ENCODE measurements at places on chromosomes 1 and 21. TPM values are rescaled to one million over a fixed set of nuclear protein-coding genes. Genes with fewer than 3 reads are reported as not detected.

The CPTP gene
- total RNA-seq = 25.0 TPM

The RIMS3 gene
- 2.0 TPM for total RNA-seq

- H3K4me3 ChIP-seq = no peak overlapping the region
- no peaks in the 10 kb centered on the region for H3K27me3 ChIP-seq
- peak overlapping the region; percentile 20 for H3K27ac ChIP-seq
- no peak for DNase-seq
Observed at GRCh38 chr21:29022166-29022565, 2.3 kb upstream of the USP16 start.

The LORICRIN gene
- total RNA-seq = not detected

DNA sequence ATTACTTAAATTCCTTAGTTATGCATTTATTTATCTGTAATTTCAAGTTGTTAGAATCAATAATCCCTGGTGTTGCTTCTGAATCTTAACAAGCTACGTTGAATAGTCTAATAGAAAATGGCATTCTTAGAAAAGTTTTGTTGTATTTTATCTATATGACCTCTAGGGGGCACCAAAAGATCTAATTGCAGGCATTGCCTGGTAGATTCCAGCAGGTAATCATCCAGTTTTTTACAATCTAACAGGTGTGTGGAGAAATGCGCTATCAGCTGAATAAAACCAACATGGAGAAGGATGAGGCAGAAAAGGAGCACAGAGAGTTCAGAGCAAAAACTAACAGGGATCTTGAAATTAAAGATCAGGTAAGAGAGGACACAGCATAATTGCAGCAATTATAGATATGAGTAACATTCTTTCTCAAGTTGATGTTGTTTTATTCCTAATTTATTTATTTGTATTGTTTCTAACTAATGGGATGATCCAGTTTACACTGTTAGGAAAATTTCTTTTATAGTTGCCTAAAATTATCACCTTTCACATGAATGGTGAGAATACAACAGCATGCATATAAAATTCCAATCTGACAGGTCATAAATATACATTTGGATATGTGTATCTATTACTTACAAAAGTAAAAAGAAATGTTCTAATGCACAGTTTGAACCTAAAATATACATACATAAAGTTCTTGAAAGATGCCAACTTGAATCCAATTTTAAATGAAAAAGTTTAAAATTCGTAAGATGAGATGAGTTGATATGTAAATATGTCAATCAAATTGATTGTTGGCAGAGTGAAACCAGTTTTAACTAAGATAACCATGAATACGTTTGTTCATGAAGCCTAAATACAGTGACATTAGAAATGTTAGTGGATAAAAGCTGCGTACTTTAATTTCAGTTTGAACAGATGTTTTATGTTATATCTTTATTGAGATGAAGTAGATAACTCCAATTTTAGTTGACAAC lies 88.4 kb downstream of the SDCCAG8 start:
- no peaks in the 10 kb centered on the region for H3K27me3 ChIP-seq
- H3K27ac ChIP-seq = no peak overlapping the region
- no peaks in the 10 kb centered on the region for H3K36me3 ChIP-seq
- H3K4me1 ChIP-seq = no peaks in the 10 kb centered on the region

The LCE1C gene
- total RNA-seq = not detected

- H3K27me3 ChIP-seq = no peaks in the 10 kb centered on the region
- H3K4me3 ChIP-seq = no peak overlapping the region
- no peaks in the 10 kb centered on the region for H3K4me1 ChIP-seq
- H3K27ac ChIP-seq = no peak overlapping the region
- peaks cover 14% of the 10 kb centered on the region for H3K36me3 ChIP-seq
- no peak for DNase-seq
Observed at GRCh38 chr1:246617156-246617555, 50.9 kb downstream of the CNST start.

DNA sequence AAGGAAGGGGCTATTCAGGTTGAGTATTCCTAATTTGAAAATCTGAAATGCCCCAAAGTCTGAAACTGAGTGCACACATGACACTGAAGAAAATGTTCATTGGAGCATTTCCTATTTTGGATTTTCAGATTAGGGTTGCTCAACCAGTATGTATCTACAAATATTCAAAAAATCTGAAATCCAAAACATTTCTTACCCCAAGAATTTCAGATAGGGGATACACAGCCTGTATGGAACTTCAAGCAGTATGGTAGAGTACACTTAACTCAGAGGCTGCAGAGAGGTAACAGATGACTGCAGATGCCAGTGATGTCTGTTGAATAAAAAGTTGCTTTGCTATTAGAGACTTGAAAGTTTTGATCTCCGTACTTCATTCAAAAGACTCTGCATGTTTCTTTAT lies 19.0 kb downstream of the YTHDF2 start:
- no peak for DNase-seq
- no peak overlapping the region for H3K27ac ChIP-seq
- no peaks in the 10 kb centered on the region for H3K27me3 ChIP-seq
- peaks cover 75% of the 10 kb centered on the region for H3K4me1 ChIP-seq
- H3K4me3 ChIP-seq = no peak overlapping the region
- H3K36me3 ChIP-seq = no peaks in the 10 kb centered on the region

- no peak for DNase-seq
- no peak overlapping the region for H3K27ac ChIP-seq
- H3K36me3 ChIP-seq = no peaks in the 10 kb centered on the region
- no peaks in the 10 kb centered on the region for H3K4me1 ChIP-seq
Observed at GRCh38 chr1:54506594-54506993, 41.4 kb upstream of the ACOT11 start.

DNA sequence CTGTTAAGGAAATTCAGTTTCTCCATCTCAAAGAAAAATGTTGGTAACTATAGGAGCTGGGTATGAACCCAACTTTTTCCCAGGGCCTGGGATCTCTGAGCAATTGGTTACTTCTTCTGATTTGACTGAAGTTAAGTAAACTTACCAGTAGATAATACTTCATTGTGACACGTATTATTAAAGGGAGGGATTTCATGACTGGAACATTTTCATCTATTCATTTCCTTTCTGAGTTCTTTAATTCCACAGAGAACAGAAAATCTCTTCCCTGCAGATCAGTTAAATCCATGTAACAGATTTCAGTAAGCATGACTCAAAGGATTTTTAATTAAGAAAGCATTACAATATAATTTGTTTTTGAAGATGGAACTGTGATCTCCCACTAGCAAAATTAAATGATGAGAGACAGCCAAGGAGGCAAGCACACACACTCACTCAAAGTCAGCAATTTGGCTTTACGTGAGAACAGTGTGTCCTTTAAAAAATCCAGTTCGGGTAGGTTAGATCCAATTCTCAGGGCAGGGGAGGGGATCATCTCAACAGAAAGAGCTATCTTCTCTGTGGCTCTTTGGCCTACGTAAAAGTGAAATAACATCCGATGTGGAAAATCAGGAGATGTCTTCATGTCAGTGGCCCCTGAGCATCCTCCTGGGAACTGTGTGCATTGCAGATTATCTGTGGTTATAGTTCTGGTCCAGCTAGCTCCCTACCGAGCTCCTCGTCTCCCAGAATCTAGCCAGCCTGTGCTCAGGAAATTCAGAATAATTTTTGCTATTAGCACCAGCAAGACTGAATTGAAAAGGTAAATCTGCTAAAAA lies 10.8 kb upstream of the MYOC start:
- no peak overlapping the region for H3K27ac ChIP-seq
- no peak overlapping the region for H3K4me3 ChIP-seq
- H3K27me3 ChIP-seq = no peaks in the 10 kb centered on the region
- no peaks in the 10 kb centered on the region for H3K36me3 ChIP-seq
- DNase-seq = no peak
- no peaks in the 10 kb centered on the region for H3K4me1 ChIP-seq

The LEPR gene
- 1.7 TPM for total RNA-seq

The ZBED6 gene
- 26.5 TPM for total RNA-seq

DNA sequence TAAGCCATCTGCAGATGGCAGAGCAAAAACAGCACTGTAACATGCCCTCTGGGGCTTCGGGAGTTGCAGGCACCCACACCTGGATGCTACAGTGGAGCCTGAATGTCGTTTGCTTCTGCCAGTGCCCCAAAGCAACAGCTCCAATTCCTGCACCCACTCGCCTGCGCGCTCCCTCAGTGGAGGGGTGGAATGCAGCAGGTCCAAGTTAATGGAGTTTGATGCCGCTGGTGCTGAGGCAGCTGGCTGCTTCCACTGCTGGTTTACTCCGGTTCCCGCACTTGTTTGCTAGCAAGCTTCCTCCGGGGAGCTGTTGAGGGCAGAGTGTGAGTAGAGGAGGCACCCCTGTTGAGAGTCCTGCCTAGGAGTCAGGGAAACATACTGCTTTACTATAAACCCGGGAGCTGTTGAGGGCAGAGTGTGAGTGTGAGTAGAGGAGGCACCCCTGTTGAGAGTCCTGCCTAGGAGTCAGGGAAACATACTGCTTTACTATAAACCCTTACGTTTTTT lies 584.0 kb upstream of the TMPRSS15 start:
- DNase-seq = no peak
- H3K27me3 ChIP-seq = no peaks in the 10 kb centered on the region
- H3K4me3 ChIP-seq = no peak overlapping the region
- H3K4me1 ChIP-seq = no peaks in the 10 kb centered on the region

The PLA2G2C gene
- total RNA-seq = not detected

DNA sequence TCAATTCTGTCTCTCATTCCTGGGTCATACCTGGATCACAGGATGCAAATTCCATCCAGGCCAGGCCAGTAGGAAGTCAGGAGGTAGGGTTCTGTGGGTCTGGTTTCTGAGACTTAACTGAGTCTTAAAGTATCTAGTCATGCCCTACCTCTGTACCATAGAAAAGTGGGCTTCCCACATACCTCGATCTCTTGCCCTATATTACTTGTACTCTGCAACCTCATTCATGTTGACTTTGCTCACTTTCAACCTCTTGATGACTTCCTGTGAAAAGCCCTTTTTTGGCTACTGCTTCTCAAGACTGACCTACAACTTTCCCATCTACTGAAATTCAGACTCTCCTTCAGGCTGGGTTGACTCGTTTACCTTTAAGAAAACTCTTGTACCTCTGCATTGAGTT lies 128.9 kb upstream of the C8B start:
- H3K27ac ChIP-seq = no peak overlapping the region
- no peaks in the 10 kb centered on the region for H3K27me3 ChIP-seq
- H3K4me1 ChIP-seq = no peaks in the 10 kb centered on the region
- no peak for DNase-seq
- no peaks in the 10 kb centered on the region for H3K36me3 ChIP-seq
- no peak overlapping the region for H3K4me3 ChIP-seq

The HJV gene
- not detected for total RNA-seq

DNA sequence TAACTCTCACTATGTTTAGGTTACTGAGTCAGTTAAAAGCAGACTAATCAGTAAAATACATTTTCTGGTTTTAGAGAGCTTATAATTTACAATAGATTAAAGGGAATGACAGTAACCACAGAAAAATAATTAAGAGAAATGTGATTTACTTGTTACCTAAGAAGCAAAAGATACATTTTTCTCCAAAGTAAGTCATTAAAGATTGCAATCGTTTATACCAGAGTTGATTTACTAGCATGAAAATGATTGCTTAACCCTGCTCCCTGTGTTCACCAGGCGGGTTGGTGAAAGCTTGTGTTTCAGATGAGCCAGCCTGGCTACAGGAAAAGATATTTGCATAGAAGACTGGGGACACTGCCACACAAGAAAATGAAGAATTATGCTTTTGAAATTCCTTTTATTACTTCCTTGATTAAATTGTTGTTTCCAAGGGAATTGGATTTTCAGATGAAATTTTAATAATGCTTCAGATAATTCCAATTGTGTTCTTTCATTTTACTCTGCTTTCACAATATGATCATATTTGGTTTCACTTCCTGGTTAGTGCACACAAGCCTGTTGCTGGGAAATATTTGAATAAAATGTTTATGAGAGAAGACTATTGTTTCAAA lies 27.9 kb downstream of the LRRC8B start:
- DNase-seq = no peak
- no peak overlapping the region for H3K27ac ChIP-seq
- no peaks in the 10 kb centered on the region for H3K36me3 ChIP-seq
- no peaks in the 10 kb centered on the region for H3K27me3 ChIP-seq
- peaks cover 23% of the 10 kb centered on the region for H3K4me1 ChIP-seq

The QSOX1 gene
- total RNA-seq = 25.1 TPM

- no peak overlapping the region for H3K27ac ChIP-seq
- H3K4me3 ChIP-seq = no peak overlapping the region
- no peaks in the 10 kb centered on the region for H3K27me3 ChIP-seq
Observed at GRCh38 chr1:109919303-109919702, 8.7 kb downstream of the CSF1 start.

The COL6A1 gene
- 6.0 TPM for total RNA-seq

The WNT2B gene
- 0.70 TPM for total RNA-seq

GRCh38 chr1:232725305-232726047 lies 79.7 kb upstream of the MAP10 start:
- no peaks in the 10 kb centered on the region for H3K36me3 ChIP-seq
- DNase-seq = no peak
- no peaks in the 10 kb centered on the region for H3K4me1 ChIP-seq
- H3K27me3 ChIP-seq = no peaks in the 10 kb centered on the region
- H3K4me3 ChIP-seq = no peak overlapping the region

DNA sequence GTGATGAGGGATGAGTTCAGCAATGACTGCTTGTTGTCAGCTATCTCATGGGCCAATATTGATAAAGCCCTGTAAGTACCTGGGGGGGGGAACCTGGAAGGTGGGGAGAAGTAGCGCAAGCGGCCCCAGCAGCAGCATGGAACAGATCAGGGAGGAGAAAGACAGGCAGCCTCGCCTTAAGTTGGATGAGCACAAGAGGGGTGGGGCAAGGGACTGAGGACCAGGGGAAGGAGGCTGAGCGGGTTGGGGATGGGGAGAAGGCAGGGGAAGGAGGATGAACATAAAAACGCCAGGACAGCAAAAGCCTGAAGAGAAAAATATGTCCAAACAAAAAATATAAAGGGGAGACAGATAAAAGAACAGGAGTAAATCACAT lies 70.6 kb downstream of the ALG14 start:
- H3K27ac ChIP-seq = no peak overlapping the region
- no peaks in the 10 kb centered on the region for H3K36me3 ChIP-seq
- H3K4me3 ChIP-seq = no peak overlapping the region
- H3K27me3 ChIP-seq = no peaks in the 10 kb centered on the region
- DNase-seq = no peak

The EVA1C gene
- total RNA-seq = 17.1 TPM

DNA sequence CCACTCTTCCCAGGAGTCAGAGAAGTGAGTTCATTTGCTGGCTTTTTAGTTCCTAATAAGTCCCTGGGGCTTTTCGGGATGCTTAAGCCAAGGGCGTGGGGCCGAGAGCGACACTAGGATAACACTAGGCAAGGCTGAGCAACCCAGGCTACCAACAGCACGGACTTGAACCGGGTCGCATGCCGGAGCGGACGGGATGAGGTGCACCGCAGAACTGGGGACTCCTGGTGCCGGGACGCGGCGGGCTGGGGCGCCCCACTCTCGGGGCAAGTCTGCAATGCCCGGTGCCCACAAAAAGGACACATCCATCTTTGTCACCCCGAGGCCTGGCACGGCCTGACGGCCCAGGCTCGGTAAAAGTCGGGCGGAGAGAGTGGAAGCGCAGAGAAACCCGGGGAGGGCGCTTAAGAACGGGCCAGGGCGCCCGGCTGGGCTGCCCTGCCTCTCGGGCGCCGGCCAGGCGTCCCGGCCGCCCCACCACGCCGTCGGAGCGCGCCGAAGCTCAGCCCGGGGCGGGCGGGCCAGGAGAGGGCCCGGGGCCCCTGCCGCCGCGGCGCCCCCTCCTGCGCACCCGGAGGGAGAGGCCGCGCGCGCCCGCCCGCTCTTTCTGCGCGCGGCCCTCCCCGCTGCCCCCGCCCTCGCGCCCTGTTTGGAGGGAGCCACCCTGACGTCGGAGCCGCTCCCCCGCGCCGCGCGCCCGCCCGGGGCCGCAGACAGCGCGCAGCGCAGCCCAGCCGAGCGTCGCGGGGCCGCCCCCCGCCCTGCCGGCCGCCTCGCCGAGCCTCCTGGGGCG lies at the start of gene NBL1:
NBL1 (plus strand) TSS at position 710 of the 793 bp plus-strand sequence. CDS start 10,720 bp downstream, outside the sequence.
- H3K4me3 ChIP-seq = peak within 1 kb of the TSS; percentile 67
- no peaks in the 10 kb centered on the region for H3K36me3 ChIP-seq
- DNase-seq = peak; percentile 79
- peak within 1 kb of the TSS; percentile 60 for H3K27ac ChIP-seq
- peaks cover 25% of the 10 kb centered on the region for H3K4me1 ChIP-seq

The OR2T2 gene
- not detected for total RNA-seq

Measured in CD4-positive, alpha-beta memory T cell (primary cell).